Stimulated activated effector memory CD8-positive, alpha-beta T cell treated with anti-CD3 and anti-CD28 coated beads, Interleukin-12 subunit alpha, Interleukin-12 subunit beta, amount 100 ng/mL, for 72 hours (primary cell): ENCODE measurements at places on chromosomes 1 and 21.
A peak's percentile ranks its signal among the peaks of the same experiment; 100 is the strongest.

DNA sequence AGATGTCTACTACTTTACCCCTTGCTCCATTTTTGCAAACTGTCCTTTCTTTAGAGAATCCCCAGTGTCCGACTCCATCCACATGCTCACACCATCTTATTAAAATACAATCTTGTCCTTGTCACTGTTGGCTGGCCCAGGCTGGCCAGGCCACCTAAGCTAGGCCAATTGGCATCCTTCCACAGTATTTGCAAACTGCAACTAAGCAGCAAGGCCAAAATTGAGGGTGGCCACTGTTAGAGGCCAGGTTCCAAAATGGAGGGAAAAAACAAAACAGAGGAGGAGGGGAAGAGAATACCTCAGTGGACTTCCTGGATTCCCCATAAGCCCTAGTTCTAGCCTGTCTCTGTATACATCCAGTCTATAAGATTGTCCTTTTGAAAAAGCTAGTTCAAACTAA is 4.3 kb downstream of the FAM89A start:
- DNase-seq: no peak

DNA sequence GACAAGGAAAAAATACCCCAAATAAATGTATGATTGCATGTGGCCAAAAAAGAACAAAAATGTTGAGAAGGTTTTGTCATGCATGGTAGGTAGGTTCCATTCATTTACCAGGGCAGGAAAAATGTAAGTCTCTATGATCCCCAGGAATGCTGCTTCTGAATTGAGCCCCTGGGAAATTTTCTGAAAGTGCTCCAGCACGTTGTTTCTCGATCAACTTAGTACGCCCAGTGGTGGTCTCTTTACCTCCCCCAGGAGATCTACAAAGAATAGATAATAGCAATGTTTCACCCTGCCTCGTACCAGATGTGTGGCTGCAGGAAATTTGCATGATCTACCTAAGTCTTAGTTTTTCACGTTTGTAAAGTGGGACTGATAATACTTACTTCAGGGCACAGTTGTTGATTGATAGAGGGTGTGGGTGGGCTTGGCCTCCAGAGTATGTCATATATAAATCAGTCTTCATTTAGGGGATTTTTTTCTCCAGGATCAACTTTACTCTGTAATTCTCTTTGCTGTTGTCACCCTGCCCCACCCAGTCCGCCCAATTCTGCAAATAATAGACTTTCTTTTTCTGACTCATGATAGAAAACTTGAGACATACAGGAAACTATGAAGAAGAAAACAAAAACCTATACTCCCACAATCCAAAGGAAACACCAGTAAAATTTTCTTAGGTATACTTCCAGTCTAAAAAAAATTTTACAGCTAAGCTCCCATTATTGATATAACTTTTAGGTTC is 462.0 kb upstream of the RUNX1 start:
- no peak for DNase-seq

- DNase-seq: peak; percentile 51
Observed at GRCh38 chr1:90717665-90718410, 736 bp upstream of the BARHL2 start.

DNA sequence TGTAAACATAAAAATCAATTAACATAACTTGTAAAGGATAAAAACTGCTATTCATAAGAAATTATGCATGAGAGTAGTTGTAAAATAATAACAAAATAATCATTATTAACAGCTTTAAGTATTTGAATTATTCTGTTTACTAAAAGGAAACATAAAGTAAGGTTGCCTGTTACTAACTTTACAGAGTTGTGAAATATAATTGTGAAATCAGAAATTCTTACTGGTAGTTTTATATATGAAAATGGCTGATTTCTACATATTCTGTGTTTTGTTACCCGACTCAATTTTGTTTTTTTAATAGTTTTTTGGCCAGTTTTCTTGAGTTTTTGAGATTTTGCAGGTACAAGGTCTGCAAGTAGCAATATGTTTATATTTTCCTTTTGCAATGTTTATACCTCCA is 27.8 kb downstream of the FNBP1L start:
- DNase-seq: no peak

GRCh38 chr1:150558761-150559655 is 9.8 kb downstream of the ADAMTSL4 start:
- DNase-seq: no peak

- no peak for DNase-seq
Observed at GRCh38 chr1:180428782-180429695, 73.3 kb downstream of the ACBD6 start.

DNA sequence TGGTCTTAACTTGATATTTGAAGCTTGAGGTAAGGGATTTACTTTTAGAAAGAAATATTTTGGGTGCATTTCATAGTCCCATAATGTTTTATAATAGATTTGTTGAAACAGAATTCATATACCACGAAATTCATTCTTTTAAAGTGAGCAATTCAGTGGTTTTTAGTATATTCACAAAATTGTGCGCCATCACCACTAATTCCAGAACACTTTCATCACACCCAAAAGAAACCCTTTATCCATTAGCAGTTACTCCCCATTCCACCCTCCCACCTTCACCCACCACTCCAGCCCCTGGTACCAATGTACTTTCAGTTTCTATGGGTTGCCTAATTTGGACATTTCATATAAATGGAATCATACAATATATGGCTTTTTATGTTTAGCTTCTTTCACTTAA is 38.9 kb upstream of the DMRTB1 start:
- no peak for DNase-seq

- DNase-seq: no peak
Observed at GRCh38 chr1:213327017-213327667, 276.1 kb downstream of the RPS6KC1 start.

- DNase-seq: no peak
Observed at GRCh38 chr1:180912801-180913565, at the start of gene KIAA1614. TSS of gene KIAA1614 (plus strand) at chr1:180912897. CDS start at chr1:180913244, 347 bp downstream.

GRCh38 chr21:45823100-45823681 is 158.4 kb upstream of the COL6A1 start:
- DNase-seq: no peak

- DNase-seq: no peak
Observed at GRCh38 chr1:215637041-215637573, 70.0 kb downstream of the KCTD3 start.
